Gastrocnemius medialis (tissue), 4 donors: ENCODE measurements at places on chromosomes 2 and 18. TPM values are rescaled to one million over a fixed set of nuclear protein-coding genes. Genes with fewer than 3 reads are reported as not detected.
A peak's percentile ranks its signal among the peaks of the same experiment; 100 is the strongest.

DNA sequence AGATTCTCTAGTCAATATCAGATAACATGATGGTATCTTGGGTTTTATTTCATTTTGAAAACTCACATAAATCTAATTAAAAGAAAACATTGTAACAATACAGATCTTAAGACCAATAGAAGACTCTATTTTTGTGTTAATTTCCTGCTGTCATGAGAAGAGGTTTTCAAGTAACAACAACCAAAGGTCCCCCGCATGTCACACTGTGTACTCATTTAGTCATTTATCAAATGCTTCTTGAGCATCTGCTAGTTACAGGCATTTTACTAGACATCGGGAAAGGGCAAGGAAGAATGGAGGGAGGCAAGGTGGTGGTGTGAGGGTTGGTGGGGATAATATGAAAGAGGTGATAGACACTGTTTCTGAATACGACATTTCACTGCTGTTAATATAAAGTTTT lies 77.7 kb upstream of the CHRNA1 start:
- no peak for DNase-seq
- no peaks in the 10 kb centered on the region for H3K4me1 ChIP-seq
- no peak overlapping the region for H3K4me3 ChIP-seq
- no peaks in the 10 kb centered on the region for H3K27me3 ChIP-seq
- no peaks in the 10 kb centered on the region for H3K36me3 ChIP-seq

DNA sequence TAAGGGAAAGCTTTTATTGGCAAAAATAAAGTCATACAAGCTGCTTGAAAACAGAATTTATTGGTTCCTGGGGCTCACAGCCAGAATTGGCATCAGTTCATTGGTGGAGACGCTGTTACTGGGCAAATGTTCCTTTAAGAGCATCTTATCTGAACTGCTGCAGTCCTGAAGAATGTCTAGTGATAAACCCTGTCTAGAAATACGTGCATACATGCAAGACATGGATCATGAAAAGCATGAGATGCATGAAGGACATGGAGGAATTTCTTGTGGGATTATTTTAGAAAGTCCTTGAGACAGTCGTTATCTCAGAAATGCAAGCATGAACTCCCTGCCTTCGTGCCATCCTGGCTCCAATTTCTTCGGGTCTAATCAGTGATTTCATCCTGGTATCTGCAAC lies 32.5 kb upstream of the FHOD3 start:
- H3K27me3 ChIP-seq: no peaks in the 10 kb centered on the region
- no peak overlapping the region for H3K4me3 ChIP-seq

DNA sequence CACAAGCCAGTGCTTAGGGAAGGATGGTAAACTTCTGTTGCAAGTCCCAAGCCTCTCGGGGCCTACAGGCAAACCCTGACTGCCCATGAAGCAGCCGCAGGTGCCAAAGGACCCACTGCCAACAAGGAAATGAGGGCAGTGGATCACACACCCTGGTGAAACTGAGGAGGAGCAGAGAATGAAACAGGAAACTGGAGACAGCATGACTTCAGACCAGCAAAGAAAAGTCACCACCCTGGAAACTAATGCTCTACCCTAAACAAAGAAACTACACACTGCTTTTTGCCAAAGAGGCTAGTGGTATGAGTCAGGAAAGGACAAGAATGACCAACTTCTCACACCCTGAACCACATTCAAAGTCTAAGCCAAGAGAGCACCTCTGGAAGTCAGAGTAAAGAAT lies 97.2 kb downstream of the MYO5B start:
- peak overlapping the region; percentile 12 for H3K27ac ChIP-seq
- DNase-seq: peak; percentile 49
- H3K27me3 ChIP-seq: no peaks in the 10 kb centered on the region
- H3K36me3 ChIP-seq: no peaks in the 10 kb centered on the region
- peaks cover 13% of the 10 kb centered on the region for H3K4me1 ChIP-seq
- H3K4me3 ChIP-seq: no peak overlapping the region

DNA sequence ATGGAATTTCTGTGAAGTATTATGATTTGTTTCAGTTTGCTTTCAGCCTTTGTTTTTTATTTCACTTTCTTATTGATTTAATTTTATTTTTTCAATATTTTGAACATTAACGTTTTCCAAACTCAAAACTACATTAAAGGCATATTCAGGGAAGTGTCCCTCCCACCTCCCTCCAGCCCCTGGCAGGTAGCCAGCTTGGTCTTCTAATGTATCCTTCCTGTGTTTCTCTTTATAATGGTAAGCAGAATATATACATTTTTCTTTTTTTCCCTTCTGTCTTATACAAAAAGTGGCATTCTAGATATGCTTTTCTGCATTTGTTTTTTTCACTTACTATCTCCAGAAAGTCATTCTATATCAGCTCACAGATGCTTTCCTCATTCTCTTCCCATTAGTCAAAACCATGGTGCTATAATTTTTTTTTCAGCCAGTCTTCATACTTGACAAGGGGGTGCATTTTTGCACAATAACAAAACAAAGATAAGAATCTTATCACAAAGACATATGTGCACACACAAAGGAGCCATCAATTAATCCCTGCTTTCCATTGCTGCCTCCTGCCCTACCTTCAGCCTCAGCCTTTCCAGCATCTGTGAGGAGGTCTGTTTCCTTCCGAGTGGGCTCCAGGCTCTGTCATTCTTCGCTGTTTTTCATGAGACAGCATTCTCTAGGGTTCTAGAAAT lies 33.7 kb upstream of the TMEM177 start:
- no peak overlapping the region for H3K4me3 ChIP-seq
- H3K36me3 ChIP-seq: no peaks in the 10 kb centered on the region
- no peaks in the 10 kb centered on the region for H3K27me3 ChIP-seq
- no peak overlapping the region for H3K27ac ChIP-seq

GRCh38 chr2:133139847-133140533 lies 428.3 kb downstream of the NCKAP5 start:
- no peak overlapping the region for H3K4me3 ChIP-seq
- H3K27me3 ChIP-seq: no peaks in the 10 kb centered on the region
- no peak for DNase-seq
- no peaks in the 10 kb centered on the region for H3K4me1 ChIP-seq

GRCh38 chr2:209532321-209532720 lies 108.5 kb downstream of the MAP2 start:
- DNase-seq: no peak
- no peaks in the 10 kb centered on the region for H3K4me1 ChIP-seq
- no peaks in the 10 kb centered on the region for H3K27me3 ChIP-seq
- no peak overlapping the region for H3K4me3 ChIP-seq

The CDK15 gene
- not detected for total RNA-seq

- no peaks in the 10 kb centered on the region for H3K36me3 ChIP-seq
- no peak for DNase-seq
- no peaks in the 10 kb centered on the region for H3K27me3 ChIP-seq
- no peaks in the 10 kb centered on the region for H3K4me1 ChIP-seq
- no peak overlapping the region for H3K27ac ChIP-seq
Measured at GRCh38 chr2:8168876-8169424, 512.9 kb upstream of the ID2 start.

DNA sequence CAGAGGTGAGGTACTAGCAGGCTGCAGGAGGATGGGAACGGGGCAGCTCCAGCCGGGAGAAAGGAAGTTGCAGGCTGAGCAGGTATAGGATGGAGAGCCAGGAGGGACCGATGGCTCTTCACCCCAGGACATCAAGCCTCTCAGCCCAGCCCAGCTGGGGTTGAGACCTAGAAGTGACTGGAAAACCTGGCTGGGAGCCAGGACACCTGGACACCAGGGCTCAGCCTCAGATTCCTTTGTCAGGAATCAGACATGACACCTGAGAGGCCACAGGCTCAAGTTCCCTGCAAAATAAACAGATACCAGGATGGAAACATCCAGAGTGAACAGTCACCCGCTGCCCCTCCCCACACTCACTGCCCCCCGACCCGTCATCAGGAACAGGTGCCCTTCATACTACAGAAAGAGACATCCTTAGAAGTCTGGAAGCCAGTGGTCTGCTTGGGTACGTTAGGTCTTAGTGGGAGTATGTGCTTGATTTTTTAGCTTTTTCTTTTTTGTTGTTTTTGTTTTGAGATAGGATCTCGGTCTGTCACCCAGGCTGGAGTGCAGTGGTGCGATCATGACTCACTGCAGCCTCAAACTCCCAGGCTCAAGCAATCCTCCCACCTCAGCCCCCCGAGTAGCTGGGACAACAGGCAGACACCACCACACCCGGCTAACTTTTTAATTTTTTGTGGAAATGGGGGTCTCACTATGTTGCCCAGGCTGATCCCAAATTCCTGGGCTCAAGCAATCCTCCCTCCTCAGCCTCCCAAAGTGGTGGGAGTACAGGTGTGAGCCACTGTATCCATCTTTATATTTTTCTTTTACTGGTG lies 95.7 kb upstream of the STPG4 start:
- no peaks in the 10 kb centered on the region for H3K4me1 ChIP-seq
- H3K27me3 ChIP-seq: no peaks in the 10 kb centered on the region
- H3K4me3 ChIP-seq: no peak overlapping the region
- no peaks in the 10 kb centered on the region for H3K36me3 ChIP-seq
- H3K27ac ChIP-seq: no peak overlapping the region

The C2orf69 gene
- 5.5 TPM for total RNA-seq
